ENCODE measurements at places on chromosomes 11 and 22.

DNA sequence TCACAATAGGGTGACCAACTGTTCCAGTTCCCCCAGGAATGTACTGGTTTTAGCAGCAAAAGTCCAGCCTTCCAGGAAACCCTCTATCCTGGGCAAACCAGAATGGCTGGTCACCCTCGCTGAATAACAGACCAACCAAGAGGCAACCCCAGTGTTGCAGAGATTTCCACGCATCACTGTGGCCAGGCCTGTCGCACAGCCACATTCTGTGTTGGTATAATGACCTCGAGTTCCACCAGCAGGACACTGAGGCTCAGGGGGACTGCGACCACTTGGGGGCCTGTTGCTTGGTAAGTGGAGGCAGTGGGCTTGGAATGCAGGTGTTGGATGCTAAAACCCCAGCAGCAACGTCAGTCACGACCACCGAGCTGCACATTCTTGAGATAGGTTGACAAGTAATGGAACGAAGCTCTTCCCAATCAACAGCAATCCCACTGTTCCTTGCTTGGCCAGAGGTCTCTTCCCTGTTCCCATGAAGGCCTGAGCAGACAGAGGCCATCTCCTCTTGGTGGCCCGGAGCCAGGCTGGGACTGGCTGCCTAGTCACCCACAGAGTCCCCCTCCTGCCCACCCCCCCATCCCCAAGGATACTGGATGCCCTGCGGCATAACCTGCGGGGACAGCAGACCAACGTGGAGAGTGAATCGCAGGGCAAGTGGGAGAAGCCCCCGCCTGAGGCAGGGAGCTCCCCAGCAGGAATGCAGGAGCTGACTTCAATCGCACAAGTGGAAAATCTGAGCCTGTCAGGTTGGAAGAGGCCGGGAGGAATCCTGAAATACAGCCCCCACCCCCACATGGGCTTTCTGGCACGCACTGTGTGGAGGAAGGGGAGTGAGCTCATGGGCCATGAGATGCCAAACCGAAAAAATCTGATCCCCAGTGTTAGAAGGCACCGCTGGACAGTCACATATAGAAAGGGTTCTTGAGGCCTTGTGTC lies 43.4 kb upstream of the MN1 start:
- no peak for DNase-seq

- no peak for DNase-seq
Observed at GRCh38 chr11:86991341-86991740, 36.1 kb upstream of the FZD4 start.

DNA sequence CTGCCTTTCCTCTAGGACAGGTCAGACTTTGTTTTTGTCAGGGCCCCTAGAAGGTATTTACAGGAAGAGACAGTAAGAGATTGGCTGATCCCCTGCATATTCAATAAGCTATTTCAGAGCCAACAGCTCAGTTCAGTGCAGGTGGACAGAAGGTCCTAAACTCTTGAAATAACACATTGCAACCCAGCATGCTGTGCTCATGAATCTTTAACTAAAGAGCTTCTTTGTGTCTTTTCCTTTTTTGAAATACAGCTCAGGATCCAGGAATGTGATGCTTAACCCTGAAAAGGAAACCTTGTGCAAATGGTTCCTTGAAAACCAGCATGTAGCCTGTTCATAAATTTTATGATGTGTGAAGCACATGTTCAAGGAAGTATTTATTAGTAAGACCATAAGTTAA lies 43.9 kb downstream of the BBOX1 start:
- DNase-seq = no peak

DNA sequence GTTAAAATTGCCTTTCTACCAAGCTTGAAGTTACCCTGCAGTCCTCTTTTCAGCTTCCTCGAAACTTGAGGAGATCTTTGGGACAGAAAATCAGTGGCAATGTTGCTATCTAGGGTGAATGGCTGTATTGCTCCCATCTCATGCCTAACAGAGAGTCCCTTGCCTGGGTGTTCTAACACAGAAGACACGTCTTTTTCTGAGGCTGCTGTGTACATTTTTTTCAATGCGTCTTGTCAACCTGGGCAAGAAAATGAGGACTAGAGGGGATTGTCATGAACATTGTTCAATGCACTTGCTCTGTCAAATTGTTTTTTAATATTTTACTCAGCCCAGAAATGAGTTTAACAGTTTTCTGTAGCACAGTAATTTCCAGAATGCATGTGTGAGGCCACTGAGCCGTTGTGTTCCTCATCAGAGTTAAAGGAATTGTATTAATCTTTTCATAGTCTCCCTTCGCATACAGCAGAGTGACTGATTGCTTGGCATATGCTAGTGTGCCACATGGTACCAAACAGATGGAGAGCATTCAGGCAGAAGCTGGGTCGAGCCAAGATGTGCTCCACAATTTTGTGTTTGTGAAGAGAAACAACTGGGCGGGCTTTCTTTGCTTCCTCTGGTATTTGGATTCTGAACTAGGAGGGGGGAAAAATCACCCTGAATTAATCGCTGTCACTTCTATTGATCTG lies 86.0 kb downstream of the CASP12 start:
- no peak for DNase-seq

GRCh38 chr22:20238536-20238900 lies 29.6 kb downstream of the RTN4R start:
- DNase-seq = peak; percentile 55

GRCh38 chr22:46578824-46579561 lies 41.2 kb upstream of the GRAMD4 start:
- DNase-seq = no peak

- DNase-seq = no peak
Observed at GRCh38 chr11:61162092-61162941, 1.1 kb upstream of the VPS37C start.

GRCh38 chr22:17772958-17773605 lies 1.2 kb downstream of the BID start:
- DNase-seq = no peak

GRCh38 chr11:110907629-110908028 lies 195.4 kb upstream of the ARHGAP20 start:
- DNase-seq = no peak

- DNase-seq = no peak
Observed at GRCh38 chr11:113884361-113884836, 9.0 kb upstream of the USP28 start.

DNA sequence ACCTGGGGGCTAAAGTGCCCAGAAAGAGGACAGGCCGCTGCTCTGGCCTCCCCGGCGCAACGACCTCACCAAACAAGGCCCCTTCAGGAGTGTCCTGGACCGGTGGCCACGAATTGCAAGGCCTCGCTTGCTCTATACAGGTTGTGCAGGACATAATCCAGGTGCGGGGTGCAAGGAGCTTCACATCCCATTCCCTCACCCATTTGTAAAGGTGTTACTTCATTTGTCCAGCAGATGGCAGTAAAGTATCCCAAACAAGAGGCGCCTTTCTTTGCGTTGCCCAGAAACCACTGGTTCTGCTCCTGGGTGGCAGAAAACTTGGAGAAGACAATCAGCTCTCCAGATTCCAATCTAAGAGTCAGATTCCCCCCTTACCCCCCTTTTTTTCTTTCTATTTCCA lies 35.9 kb upstream of the PRDM11 start:
- DNase-seq = no peak

GRCh38 chr11:45726493-45727054 lies 61.2 kb upstream of the CHST1 start:
- no peak for DNase-seq

DNA sequence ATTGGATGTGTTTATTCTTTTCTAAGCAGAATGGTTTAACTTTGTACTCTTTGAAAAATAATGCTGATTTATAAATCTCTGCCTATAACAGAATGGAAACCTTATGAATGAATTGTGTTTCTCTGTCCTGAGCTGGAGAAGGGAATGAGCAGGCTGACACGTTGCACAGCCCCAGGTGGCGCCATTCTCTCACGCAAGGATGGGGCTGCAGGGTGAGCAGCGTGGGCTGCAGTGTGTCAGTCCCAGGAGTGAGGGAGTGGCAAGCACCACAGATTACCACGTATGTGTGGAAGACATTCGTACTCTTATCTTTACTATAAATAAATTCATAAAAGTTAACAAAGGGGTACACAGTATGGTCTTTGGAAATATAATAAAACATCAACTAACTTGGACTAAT lies 33.4 kb downstream of the FDX1 start:
- no peak for DNase-seq

- DNase-seq = peak; percentile 78
Observed at GRCh38 chr11:33893711-33894397, 2.0 kb upstream of the LMO2 start.

DNA sequence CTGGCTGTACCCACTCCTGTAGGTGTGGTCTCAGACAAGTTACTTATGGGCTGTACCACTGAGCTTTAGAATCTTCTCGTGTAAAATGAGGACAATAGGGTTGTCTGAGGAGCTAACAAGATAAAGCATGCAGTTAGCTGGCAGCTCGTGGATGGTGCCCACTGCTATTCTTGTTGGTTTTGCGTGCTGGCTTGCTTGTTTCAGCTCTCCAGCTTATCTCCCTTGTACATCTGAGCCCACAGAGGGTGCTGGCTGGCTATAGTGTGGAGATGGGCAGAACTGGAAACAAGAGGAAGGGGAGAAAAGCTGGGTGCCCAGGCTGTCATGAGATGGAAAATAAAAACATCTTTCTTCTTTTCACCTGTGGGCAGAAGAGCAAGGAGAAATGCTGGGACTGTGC lies 46.5 kb upstream of the GALNT18 start:
- DNase-seq = no peak

- DNase-seq = no peak
Observed at GRCh38 chr11:120398132-120398531, 61.9 kb downstream of the ARHGEF12 start.

GRCh38 chr22:45504373-45505341 lies 2.0 kb downstream of the FBLN1 start:
- DNase-seq = no peak

DNA sequence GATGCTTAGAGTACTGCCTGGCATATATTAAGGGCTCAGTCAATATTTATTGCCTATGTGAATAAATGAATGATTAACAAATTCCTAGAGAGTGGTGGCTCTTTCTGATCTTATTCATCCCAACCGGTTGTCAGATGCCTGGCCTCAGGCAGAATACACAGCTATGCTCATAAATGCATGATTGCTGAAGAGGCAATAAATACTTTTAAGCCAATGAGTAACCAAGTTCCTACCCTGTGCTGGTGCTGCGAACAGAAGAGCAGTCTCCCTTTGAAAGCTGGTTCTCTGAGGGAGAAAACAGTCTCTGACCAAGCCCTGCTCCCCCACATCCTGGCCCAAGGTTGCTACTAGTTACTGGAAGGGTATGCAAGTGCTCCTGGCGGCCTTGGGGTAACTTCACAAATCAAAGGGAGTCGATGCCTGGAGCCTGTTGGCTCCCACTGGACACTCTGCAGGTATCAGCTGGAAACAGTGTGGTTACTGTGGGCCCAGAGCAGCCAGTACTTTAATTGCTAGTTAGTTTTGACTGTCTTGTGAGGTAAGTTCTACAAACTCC lies 2.8 kb downstream of the USH1C start:
- no peak for DNase-seq

GRCh38 chr11:93487032-93487483 lies 56.1 kb downstream of the SMCO4 start:
- no peak for DNase-seq

- DNase-seq = no peak
Observed at GRCh38 chr11:15884141-15884540, 472.2 kb downstream of the SOX6 start.

DNA sequence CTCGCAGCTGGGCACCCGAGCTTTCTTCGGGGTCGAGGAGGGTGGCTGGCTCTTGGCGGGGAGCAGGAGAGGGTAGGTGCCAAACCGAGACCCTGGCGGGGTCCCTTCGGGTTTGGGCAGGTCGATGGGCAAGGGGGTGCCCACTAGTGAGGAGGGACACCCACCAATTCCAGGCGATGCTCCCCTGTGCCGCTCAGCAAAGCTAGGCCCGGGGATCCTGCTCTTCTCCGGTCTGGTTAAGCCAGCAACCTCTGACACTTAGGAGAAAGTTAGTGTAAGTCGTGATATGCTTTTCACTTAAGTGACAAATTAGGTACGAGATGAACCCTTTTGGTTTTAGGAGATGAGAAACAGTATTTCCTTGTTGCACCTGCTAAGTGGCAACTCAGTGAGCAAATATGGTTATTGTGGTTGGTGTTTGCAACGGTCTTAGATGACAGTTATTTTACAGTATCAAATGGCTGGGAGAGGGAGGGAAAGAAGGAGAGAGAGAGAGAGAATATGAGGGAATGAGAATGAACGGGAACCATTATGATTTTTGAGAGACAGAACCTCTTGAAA lies 565 bp downstream of the NUCB2 start:
- DNase-seq = no peak

DNA sequence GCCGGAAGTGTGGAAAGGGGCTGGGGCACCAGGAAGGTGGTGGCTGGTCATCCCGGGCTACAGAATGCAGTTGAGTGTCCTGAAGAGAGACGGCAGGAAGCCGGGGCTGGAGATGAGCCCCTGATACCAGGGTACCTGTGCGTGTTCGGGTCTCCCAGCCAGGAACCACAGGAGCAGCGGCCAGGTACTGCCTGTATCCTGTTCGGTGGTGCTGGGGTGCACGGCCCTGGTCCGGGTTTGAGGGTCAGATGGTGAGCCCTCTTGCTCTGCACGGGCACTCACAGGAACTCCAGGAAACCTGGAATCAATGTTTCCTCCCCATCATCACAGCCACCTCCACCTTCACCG lies 253.1 kb upstream of the B3GAT1 start:
- no peak for DNase-seq

DNA sequence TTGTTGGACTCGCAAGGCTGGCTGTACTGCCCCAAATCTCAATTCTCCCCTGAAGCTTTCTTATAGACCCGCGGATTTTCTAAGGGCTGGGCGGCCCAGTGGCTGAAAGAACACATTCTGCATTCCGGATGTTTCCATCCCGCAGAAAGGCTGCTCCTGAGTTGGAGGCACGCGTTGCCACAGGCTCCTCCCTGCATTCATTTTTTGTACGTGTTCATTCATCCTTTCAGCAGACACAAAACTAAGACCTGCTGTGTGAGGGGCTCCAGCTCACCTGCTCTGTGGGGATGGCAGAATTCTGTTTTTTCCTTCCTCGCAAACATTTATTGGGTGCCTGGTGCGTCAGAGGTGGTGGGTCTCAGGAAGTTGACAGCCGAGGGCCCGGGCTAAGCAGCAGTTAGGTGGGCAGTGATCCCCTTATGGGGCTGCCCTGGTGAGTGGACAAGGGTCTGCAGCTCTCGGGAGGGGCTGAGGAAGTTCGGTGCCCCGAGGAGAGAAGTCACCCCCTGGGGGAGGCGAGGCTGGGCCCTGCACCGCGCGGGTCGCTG lies 23.7 kb downstream of the SHANK3 start:
- no peak for DNase-seq

GRCh38 chr11:62621027-62621566 lies 689 bp downstream of the B3GAT3 start:
- no peak for DNase-seq
